DMS153 (cell line): ENCODE measurements at places on chromosomes 6 and 20.

DNA sequence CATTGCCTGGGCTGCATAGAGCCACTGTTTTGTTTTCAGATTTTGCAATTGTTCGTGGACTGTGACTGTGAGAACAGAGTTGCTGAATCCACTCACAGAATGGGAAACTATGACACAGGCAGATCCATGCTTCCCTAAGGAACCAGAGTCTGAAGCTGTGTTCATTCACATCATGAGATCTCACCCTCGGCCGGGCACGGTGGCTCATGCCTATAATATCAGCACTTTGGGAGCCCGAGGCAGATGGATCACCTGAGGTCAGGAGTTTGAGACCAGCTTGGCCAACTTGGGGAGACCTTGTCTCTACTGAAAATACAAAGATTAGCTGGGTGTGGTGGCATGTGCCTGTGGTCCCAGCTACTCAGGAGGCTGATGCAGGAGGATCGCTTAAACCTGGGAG lies 139.2 kb upstream of the SALL4 start:
- no peak for DNase-seq

GRCh38 chr6:484086-484745 lies 92.7 kb downstream of the IRF4 start:
- no peak for DNase-seq

GRCh38 chr6:4967301-4968030 lies 36.4 kb downstream of the RPP40 start:
- DNase-seq, result no peak

DNA sequence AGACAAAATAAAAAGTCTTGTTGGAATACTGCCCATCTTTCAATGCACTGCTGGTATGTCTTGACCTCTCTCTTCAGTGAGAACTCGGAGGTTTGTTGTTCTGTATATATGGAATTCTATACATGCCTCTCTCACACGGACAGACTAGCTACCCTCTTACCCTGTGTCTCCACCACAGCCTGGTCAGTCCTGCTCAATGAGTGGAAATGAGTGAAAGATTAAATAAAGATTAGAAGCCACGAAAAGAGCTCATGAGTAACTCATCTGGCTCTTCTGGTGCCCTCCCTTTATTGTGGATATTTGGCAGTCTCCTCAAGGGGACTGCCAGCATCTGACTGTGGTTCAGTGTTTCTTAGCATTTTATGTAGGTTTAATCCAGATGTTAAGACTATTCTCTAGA lies 262.8 kb upstream of the MAP3K7 start:
- no peak for DNase-seq

- DNase-seq, result no peak
These were observed 120.5 kb upstream of the CHD6 start for GRCh38 chr20:41738604-41739206.

DNA sequence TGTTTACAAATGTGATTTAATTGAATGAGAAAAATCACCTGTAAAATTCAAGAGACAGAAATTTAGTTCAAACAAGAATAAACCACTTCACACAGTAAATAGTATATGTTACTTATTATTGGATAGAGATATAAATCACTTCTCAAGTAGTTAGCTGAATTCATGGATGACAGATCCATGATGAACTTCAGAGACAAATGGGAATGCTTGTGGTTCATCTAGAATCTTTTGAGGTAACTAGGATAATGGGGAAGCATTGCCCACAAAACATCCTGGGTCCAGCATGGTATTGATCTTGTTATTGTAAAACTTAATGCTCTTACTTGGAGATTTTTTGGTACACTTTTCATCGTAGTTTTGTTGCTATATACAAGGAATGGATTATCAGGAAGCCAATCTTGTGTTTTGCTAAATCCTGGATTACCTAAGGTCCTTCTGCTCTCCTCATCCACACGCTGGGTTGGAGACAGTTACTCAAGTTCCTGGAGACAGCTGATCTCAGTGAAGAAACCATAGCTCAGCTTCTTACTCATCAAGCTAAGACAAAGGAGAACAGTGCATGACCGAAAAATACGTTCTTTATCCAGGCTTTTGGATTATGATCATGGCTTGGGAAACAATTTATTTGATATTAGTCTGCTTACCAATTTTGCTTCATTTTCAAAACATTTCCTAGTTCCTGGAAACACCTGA lies 142.5 kb upstream of the PREP start:
- DNase-seq, result no peak

- no peak for DNase-seq
These were observed 3.0 kb upstream of the C4A start for GRCh38 chr6:31978831-31979230.

DNA sequence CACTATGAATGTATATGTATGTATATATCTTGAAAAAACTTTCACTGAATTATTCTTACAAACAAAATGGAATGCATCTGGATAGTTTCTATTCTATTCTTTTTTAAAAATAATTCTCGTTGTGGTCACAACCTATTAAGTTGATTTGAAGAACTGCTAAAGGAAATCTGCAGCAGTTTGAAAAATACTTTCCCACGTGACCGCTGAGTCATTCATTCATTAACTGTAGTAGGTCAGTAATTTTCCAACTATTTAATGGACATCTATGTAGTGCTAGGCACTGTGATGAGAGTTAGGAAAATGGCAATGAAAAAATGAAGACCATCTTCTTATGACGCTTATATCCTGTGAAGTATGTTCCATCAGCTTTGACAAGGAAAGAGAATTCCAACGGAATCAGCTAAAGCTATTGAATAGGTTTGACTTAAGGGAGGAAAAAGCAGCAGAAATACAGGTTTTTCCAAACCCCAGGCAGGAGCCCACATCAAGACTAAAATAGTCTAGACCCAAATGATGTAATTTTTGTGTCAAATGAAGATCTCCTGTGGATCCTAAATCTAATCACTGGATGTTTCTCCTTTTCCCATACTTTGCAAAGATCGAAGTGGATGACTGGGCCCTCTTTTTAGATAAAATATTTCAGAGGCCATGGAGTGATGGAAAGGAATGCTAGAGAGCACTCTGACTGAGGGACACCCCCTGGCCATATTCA lies 4.1 kb upstream of the EFHC1 start:
- DNase-seq, result no peak
